ENCODE measurements at places on chromosomes 7 and 10.
A peak's percentile ranks its signal among the peaks of the same experiment; 100 is the strongest.

DNA sequence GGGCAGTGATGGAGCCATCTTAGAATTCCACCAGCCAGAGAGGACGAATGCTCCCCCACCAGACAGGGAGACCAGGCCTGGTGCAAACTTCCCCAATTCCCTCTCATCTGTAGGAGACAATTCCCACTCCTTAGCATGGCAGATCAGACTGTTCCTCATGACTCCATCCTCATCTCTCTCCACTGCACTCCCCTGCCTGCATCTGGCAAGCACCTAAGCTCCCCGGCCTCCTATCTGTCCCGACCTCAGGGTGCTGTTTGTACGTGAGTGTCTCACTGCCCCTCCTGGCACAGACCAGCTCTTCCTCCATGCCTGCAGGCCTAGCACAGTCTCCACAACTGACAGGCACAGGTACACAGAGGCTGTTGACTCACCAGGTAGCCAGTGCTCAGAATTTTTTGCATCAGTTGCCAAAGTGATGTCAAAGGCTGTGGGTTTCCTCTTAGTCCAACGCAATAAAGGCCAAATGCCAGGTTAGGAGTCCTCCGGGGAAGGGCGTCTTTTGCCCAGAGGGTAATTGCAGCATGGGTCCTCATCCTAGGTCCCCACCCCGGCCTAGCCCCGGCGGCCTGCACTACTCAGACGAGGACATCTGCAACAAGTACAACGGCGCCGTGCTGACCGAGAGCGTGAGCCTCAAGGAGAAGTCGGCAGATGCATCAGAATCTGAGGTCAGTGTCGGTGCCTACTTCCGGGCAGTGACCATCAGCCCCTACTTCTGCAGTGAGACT, 436.8 kb upstream of the FOXK1 start:
- no peak for DNase-seq

DNA sequence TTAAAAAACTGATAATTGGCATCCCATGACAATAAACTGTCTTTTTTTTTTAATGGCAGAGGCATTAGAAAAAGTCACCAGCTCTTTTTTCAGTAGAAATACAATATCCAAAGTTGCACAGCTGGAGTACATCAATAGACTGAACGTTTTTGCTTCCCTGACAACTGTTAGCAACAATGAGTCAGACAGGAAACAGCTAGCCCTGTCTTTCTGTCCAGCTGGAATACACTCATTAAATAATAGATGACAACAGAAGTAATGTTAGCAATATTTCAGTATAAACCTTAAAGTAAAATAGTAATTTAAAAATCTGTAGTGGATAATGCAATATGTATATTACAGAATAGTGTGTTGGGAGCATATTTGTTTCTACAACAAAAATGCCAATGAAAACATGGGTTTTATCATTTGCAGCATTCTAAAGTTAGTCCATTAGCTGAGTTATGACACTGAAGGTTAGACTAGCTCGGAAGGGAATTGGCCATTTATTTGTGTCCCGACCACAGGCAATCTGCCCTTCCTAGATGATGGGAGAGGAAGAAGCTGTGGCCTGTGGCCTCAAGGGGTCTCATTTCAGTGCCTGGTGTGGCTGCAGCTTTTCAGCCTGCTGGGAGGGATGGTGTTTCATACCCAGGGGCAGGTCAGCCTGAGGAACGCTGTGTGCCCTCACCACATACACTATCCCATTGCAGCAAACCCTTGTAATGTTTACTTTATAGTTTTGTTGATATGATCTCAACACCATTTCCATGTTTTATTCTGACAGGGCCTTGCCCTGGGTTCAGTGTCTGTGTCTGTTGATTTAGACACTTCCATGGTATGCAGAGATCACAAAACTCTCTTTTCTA, 173.3 kb downstream of the SLC16A9 start:
- peak; percentile 83 for DNase-seq

DNA sequence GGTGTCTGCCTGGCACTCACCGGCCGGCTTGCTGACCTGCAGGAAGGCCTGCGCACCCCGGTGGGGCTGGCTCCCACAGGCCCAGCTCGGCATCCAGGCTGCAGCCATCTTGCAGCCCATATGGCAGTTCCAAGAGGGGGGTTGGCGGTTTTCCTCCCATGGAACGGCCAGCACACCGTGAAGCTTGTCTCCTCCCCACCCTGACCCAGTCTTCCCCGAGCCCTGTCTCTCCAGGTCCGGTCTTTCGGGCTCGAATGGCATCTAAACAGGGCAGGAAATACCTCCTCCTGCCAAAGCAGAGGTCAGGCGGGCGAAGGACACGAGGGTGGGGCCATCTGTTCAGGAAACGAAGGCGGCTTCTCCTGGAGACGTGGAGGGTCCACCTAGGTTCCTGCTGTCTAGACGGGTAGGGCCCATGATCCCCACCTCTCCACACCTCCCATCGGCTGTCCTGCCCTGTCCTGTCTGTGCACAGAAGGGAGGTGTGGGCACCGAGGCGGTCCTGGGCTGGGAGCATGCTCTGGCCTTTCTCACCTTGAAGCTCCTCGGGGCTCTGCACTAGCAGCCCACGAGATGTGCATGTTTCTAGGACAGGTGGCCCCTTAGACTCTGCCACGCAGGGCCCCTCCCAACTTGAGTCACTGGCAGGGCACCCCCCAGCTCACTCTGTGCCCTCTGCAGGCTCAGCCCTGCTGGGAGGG, 113.7 kb upstream of the DIP2C start:
- no peak for DNase-seq

DNA sequence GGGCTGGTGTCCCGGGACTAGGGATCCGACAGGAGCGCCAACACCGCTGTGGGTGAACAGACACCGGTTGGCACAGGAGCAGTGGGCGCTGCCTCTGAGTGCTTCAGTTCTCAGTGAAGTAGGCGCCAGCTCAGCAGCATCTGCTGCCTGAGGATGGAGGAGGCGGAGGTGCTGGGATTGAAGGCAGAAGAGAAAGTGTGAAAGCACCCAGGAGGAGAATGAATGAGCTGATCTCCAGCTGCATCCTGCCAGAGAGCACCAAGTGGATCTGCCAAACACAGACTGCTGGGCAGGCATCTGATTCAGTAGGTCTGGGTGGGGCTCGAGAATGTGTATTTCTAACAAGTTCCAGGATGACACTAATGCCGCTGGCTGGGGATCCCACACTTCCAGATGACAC, 74.5 kb downstream of the LANCL2 start:
- DNase-seq, result no peak

- DNase-seq, result no peak
These were observed 14.2 kb upstream of the NT5C3A start for GRCh38 chr7:33076737-33077136.

- DNase-seq, result peak; percentile 43
These were observed 54.1 kb downstream of the HSPA12A start for GRCh38 chr10:116688241-116688711.

GRCh38 chr7:112395893-112396292, 54.4 kb upstream of the IFRD1 start:
- no peak for DNase-seq

DNA sequence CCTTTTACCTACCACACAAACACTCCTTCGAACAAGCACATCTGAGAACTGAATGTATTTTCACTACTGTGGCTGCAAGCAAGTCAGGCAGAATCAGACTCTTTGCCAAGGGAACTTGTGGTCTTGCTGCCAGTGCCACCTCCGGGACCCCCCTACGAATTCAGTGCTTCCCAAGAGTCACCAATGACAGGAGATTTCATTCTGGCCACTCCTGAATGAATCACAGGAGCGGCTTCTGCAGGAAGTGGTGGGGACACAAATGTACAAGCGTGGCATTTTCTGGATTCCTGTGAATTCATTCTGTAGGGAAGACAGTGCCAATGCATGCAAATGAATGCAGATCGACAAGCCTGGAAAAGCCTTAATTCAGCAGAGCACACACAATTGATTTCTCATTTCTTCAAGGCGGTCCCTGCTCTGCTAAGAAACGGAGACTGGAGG, 161.2 kb downstream of the CAMK1D start:
- no peak for DNase-seq

DNA sequence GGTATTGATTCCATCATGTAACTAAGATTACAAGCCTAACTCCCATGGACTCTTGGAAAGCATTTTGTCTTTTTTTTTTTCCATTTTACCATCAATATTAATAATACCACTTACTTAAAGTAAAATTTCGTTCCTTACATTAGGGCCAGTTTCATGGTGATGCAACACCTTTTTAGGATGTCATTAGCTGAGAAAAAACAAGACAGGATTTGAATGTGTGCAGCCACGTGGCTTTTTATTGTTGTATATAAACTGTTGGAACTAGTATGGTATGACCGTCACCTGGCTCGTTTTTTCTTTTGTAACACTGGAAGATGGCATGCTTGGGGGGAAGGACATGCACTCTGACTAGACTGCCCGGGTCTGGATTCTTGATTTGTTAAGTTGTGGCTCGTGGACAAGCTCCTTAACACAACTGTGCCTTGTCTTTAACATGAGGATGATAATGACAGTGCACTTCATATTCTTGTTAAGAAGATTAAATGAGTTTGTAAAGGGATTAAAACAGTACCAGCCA, 42.1 kb downstream of the ARHGAP21 start:
- DNase-seq, result no peak

GRCh38 chr7:114081606-114082425, 163.0 kb upstream of the PPP1R3A start:
- DNase-seq, result peak; percentile 79

DNA sequence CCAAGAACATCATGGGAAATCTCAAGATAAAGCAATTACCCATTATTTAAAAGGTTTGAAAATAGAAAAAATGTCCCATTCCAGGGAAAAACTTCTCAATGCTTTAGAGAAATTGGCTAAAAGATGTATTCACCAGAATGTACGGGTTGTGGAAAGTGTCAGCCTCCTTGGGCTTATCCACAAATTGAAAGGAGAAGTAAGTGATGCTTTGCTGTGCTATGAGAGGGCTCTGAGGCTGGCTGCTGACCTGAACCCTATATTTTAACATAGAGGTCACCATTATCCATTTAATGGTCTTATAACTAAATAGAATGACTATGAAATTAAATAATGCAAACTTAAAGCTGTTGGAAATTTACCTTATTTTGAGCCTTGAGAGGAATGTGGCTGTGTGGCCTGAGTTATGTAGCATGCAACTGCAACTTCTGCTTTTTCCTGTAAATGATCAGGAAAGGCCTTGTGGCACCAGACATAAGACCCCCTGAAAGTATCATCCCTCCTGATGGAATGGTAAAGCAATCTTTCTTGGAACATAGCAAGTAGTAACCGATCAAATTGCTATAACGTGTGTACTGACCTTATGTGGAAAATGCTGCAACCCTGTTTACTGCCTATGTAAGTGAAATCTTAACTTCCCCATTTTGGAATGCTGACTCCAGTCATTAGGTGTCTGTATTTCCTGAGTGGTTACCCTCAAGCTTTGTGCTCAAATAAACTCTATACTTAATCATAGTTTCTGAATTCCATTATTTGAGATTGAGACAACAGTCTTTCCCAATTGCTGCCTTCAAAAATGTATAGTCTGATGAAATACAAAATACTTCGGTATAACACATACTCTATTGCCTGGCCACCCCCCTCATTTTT, 6.9 kb downstream of the IFIT1B start:
- no peak for DNase-seq

GRCh38 chr7:31788445-31788844, 101.4 kb downstream of the PPP1R17 start:
- DNase-seq, result no peak

DNA sequence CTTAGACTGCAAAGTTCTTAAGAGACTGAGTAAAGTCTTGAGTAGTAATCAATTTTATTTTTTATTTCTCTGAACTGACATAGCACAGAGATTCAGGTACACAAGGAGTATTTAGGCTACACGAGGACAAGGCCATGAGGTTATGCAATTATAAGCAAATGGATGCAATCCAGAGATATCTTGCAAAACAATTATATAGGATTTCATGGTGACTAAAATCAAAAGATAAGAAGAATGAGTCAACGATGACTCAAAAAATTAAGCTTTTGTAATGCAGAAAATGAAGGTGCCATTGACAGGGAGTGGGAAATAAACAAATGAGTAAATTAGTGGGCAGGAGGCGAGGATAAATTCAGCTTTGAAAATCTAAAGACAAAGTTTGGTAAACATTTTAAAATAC, 66.7 kb upstream of the MYO3A start:
- no peak for DNase-seq
